Left lung (tissue), 14 donors: ENCODE measurements at places on chromosomes 12 and 14.
A peak's percentile ranks its signal among the peaks of the same experiment; 100 is the strongest.

DNA sequence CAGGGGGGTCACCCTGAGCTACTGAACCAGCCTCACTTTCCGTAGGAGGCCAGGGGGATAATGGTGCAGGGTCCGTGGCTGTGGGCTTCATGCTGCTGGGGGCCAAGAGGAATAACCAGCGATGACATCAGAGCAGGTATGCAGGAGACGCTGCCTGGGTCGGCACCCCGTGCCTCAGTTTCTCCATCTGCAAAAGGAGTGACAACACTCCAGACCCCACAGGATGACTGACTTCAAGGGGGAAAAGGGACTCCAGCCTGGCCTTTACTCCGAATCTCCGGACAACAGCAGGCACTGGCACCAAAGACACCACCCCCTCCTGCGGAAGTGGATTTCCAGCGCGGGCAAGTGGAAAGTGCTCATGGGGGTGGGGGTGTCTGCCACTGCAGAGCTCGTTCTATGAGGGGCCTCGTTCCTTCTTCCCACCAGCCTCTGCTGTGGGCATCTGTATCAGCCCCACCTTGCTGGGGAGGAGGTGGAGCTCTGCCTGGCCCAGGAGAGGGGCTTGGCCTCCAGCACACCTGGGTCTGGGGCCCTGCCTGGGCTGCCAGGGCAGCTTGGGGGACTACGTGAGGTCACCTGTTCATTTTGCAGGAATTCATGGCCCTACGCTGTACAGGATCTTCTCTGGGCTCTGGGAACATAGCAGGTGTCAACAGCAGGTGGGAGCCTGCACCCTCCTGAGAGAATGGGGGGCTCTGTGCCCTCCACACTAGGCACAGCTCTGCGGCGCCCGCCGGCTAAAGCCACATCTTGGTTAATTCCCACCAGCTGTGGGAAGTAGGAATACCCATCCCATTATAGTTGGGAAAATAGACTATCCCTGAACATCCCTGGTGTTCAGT is 216.6 kb upstream of the C14orf180 start:
- no peak overlapping the region for H3K27ac ChIP-seq
- no peak for DNase-seq
- no peak overlapping the region for H3K4me3 ChIP-seq
- no peaks in the 10 kb centered on the region for H3K4me1 ChIP-seq

DNA sequence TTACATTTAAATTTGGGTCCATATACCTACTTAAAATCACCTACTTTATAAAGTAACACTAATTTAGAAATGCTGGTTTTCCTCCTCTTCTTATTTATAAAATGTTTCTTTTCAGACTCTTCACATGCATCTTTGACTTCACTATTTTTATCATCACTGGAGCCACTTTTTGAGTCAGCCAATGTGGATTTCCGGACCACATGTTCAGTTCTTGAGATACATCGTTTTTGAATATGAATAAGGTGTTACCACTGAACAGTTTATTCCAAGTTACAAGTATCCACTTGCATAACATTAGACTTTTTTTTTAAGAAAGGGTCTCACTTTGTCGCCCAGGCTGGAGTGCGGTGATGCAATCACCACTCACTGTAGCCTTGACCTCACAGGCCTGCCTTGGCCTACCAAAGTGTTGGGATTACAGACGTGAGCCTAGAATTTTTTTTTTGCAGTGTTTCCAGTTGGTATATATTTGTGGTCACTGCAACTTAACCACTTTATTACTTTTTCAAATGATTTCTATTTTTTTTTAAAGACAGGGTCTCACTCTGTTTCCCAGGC is 5.7 kb downstream of the FNTB start:
- DNase-seq = no peak
- H3K36me3 ChIP-seq = no peaks in the 10 kb centered on the region
- peaks cover 56% of the 10 kb centered on the region for H3K4me1 ChIP-seq
- no peaks in the 10 kb centered on the region for H3K27me3 ChIP-seq

- no peak overlapping the region for H3K27ac ChIP-seq
- no peak overlapping the region for H3K4me3 ChIP-seq
- no peak for DNase-seq
- H3K4me1 ChIP-seq = no peaks in the 10 kb centered on the region
- H3K36me3 ChIP-seq = no peaks in the 10 kb centered on the region
These were observed 43.1 kb upstream of the GPHB5 start for GRCh38 chr14:63361790-63362189.

DNA sequence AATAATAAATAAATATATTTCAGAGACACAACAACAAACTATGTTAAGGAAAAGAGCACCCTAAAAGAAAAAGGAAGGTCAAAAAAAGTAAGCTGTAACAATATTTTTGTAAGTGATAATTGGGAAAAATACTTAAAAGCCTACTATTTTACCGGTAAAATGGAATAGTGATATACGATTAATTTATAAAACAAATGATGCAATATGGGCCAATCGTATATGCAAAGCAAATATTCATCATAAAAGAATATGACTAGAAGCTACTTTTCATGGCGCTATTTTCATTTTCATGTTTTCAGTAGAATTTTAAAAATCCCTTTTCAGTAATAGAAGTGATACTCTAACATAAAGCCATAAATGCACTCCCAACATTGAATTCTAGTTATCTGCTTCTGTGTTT is 131.0 kb upstream of the AMIGO2 start:
- no peak overlapping the region for H3K4me3 ChIP-seq
- H3K27ac ChIP-seq = no peak overlapping the region
- DNase-seq = no peak

GRCh38 chr12:66239295-66239694 is 50.3 kb downstream of the IRAK3 start:
- H3K27me3 ChIP-seq = no peaks in the 10 kb centered on the region
- no peaks in the 10 kb centered on the region for H3K36me3 ChIP-seq
- no peak for DNase-seq
- H3K4me3 ChIP-seq = no peak overlapping the region
- H3K4me1 ChIP-seq = no peaks in the 10 kb centered on the region
- H3K27ac ChIP-seq = no peak overlapping the region

DNA sequence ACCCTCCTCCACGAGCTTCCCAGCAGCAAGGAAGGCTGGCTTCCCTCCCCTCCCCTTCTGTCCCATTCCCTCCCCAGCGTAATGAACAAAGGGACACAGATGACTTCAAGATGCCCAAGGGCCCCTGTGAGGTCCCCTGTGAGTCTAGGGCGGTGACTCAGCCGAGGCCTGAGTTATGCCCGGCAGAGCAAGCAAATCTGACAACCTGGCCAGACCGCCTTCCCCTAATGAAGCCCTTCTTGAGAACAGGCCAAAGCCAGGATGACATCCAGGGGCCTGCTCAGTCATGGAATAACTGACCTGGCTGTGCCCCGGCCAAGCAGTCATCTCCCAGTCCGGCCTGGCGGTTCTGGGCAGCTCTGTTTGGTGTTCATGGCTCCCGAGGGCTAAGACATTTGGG is 89.2 kb downstream of the DICER1 start:
- no peak overlapping the region for H3K4me3 ChIP-seq
- H3K27me3 ChIP-seq = no peaks in the 10 kb centered on the region
- no peak for DNase-seq
- H3K4me1 ChIP-seq = no peaks in the 10 kb centered on the region

- H3K36me3 ChIP-seq = peaks cover 13% of the 10 kb centered on the region
- H3K4me1 ChIP-seq = no peaks in the 10 kb centered on the region
- no peak overlapping the region for H3K4me3 ChIP-seq
- DNase-seq = no peak
- H3K27me3 ChIP-seq = no peaks in the 10 kb centered on the region
- no peak overlapping the region for H3K27ac ChIP-seq
These were observed 10.5 kb upstream of the C14orf93 start for GRCh38 chr14:23020143-23021128.

DNA sequence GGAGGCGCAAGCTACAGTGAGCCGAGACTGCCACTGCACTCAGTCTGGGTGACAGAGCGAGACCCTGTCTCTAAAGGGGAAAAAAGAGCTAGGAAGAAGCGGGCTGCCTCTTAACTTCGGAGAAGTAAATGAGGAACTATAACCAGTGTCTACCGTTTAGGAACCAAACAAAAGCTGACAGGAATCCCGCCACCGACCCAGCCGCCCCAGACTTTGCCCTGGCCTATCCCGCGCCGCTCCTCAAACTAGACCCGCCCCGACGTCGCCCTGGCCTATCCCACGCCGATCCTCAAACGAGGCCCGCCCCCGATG is 568 bp upstream of the SIVA1 start:
- peak overlapping the region; percentile 90 for H3K27ac ChIP-seq
- peak overlapping the region; percentile 93 for H3K4me3 ChIP-seq
- no peaks in the 10 kb centered on the region for H3K36me3 ChIP-seq
- no peak for DNase-seq
- H3K4me1 ChIP-seq = peaks cover 27% of the 10 kb centered on the region

DNA sequence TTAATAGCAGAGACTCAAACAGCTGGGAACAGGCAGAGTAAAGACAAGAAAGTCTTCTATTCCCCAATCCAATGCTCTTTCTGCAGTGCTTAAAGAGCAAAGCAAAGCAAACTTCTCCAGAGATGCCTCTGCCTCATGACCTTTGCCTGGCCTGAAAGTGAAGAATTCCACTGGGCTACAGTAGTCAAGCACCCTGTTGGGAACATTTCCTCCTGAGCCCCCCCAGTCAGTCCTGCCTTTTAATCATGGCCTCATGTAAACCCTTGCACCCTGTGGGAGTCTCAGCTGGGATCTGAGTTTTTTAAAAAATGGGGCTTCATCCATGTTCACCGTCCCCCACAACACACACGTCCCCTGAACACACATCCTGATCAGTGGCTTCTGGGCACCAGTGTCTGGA is 62.7 kb upstream of the TSPAN11 start:
- H3K4me1 ChIP-seq = no peaks in the 10 kb centered on the region
- no peak overlapping the region for H3K27ac ChIP-seq
- no peaks in the 10 kb centered on the region for H3K36me3 ChIP-seq
- no peaks in the 10 kb centered on the region for H3K27me3 ChIP-seq
- no peak for DNase-seq

GRCh38 chr14:59688224-59689170 is 111.9 kb upstream of the CCDC175 start:
- no peaks in the 10 kb centered on the region for H3K27me3 ChIP-seq
- no peaks in the 10 kb centered on the region for H3K36me3 ChIP-seq
- H3K27ac ChIP-seq = no peak overlapping the region
- no peak for DNase-seq
- H3K4me1 ChIP-seq = no peaks in the 10 kb centered on the region

GRCh38 chr14:104586832-104587620 is 7.5 kb downstream of the C14orf180 start:
- no peak overlapping the region for H3K4me3 ChIP-seq
- no peak for DNase-seq
- no peaks in the 10 kb centered on the region for H3K27me3 ChIP-seq
- no peaks in the 10 kb centered on the region for H3K4me1 ChIP-seq
- no peaks in the 10 kb centered on the region for H3K36me3 ChIP-seq

GRCh38 chr12:95266254-95266653 is 48.6 kb downstream of the VEZT start:
- H3K27ac ChIP-seq = no peak overlapping the region
- H3K27me3 ChIP-seq = no peaks in the 10 kb centered on the region
- DNase-seq = no peak
- H3K4me1 ChIP-seq = no peaks in the 10 kb centered on the region
- H3K4me3 ChIP-seq = no peak overlapping the region
- H3K36me3 ChIP-seq = peaks cover 50% of the 10 kb centered on the region

DNA sequence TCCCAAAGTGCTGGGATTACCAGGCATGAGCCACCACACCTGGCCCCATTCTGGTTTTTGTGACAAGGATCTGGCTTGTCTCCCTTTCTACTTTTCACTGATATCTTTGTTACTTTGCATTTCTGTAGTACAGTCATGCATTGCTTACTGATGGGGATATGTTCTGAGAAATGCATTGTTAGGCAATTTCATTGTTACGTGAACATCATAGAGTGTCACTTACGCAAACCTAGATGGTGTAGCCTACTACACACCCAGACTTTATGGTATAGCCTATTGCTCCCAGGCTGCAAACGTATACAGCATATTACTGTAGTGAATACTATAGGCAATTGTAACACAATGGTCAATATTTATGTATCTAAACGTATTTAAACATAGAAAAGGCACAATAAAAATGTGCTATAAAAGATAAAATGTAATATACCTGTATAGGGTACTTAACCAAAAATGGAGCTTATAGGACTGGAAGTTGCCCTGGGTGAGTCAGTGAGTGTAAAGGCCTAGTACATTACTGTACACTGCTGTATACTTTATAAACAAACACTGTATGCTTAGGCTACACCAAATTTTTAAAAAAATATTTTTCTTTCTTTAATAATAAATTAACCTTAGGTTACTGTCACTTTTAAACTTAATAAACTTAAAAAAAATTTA is 16.0 kb downstream of the MRPL42 start:
- H3K36me3 ChIP-seq = no peaks in the 10 kb centered on the region
- H3K27me3 ChIP-seq = no peaks in the 10 kb centered on the region
- no peak for DNase-seq

DNA sequence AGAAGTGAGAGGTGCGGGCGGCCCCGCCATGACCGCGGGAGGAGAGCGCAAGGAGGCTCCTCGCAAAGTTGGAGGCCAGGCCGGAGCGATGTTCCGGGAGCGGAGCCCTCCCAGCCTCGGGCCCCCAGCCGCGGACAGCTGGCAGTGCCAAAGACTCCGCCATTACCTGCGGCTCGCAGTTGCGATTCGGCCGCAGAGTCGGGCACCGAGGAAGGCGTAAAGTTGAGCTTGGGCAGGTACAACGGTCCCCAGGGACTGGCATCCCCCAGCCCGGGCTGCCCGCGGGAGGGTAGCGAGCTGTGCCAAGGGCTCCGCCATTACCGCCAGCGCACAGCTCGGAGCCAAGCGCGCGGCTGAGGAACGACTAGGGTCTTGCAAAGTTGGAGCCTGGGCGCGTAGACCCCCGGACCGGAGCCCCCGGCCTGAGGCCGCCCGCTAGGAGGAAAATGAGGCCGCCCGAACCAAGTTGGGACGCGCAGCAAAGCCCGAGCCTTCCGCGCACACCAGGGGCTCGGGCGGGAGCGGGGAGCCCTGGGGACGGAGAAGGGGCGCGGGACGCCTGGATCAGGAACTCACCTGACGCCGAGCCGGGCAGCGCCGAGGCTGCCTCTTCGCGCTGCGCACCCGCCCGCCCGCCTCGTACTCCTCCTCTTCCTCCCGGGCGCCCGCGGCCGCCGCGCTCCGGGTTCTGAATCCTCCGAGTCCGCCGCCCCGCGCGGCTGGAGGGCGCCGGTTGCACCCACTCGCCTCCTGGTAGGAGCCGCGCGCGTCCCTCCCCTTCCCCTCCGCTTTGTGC is 677 bp downstream of the NOS1 start:
- no peaks in the 10 kb centered on the region for H3K36me3 ChIP-seq
- H3K27me3 ChIP-seq = peaks cover 37% of the 10 kb centered on the region
- H3K27ac ChIP-seq = no peak overlapping the region
- H3K4me1 ChIP-seq = no peaks in the 10 kb centered on the region

DNA sequence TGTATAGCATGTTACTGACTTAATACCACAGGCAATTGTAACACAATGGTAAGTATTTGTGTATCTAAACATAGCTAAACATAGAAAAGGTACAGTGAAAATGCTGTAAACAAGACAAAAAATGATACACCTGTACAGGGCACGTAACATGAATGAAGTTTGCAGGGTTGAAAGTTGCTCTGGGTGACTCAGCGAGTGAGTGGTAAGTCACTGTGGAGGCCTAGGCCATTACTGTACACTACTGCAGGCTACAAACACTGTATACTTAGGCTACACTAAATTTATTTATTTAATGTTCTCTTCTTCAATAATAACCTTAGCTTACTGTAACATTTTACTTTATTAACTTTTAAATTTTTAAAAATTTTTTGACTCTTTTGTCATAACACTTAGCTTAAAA is 158.4 kb downstream of the IPO8 start:
- H3K27me3 ChIP-seq = no peaks in the 10 kb centered on the region
- H3K27ac ChIP-seq = no peak overlapping the region
- no peaks in the 10 kb centered on the region for H3K36me3 ChIP-seq
- no peak overlapping the region for H3K4me3 ChIP-seq
- DNase-seq = no peak

- H3K36me3 ChIP-seq = no peaks in the 10 kb centered on the region
- no peak for DNase-seq
- H3K4me1 ChIP-seq = peaks cover 5% of the 10 kb centered on the region
- H3K27ac ChIP-seq = no peak overlapping the region
- no peak overlapping the region for H3K4me3 ChIP-seq
These were observed 176.7 kb downstream of the CRADD start for GRCh38 chr12:93853698-93854478.
